Right lobe of liver (tissue), 6 donors: ENCODE measurements at places on chromosomes 6 and 20. TPM values are rescaled to one million over a fixed set of nuclear protein-coding genes. Genes with fewer than 3 reads are reported as not detected.

GRCh38 chr6:53347250-53347920, 1.4 kb downstream of the ELOVL5 start:
- no peak for DNase-seq
- H3K27me3 ChIP-seq: no peaks in the 10 kb centered on the region
- H3K36me3 ChIP-seq: no peaks in the 10 kb centered on the region
- H3K4me1 ChIP-seq: no peaks in the 10 kb centered on the region
- H3K4me3 ChIP-seq: peak overlapping the region; percentile 89
- H3K27ac ChIP-seq: peak overlapping the region; percentile 99

DNA sequence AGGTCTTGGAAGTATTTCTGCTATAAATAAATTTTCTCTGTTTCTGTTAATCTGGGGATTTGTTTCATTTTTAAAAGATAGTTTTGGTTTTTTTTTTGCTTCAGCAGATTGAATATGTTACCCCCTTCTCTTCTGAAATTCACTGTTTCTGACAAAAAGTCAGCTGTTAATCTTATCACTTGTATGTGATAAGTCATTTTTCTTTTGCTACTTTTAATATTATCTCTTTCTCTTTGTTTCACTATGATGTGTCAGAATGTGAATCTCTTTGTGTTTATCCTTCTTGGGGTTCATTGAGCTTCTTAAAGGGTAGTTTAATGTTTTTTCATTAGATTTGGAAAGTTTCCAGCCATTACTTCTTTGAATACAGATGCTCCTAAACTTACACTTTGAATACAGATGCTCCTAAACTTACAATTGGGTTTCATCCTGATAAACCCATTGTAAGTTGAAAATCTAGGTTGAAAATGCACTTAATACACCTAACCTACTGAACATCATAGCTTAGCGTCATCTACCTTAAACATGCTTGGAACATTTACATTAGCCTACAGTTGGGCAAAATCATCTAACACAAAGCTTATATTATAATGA, 154.2 kb upstream of the COL21A1 start:
- DNase-seq: no peak
- no peak overlapping the region for H3K27ac ChIP-seq
- no peaks in the 10 kb centered on the region for H3K27me3 ChIP-seq
- H3K36me3 ChIP-seq: no peaks in the 10 kb centered on the region
- no peaks in the 10 kb centered on the region for H3K4me1 ChIP-seq
- H3K4me3 ChIP-seq: no peak overlapping the region

DNA sequence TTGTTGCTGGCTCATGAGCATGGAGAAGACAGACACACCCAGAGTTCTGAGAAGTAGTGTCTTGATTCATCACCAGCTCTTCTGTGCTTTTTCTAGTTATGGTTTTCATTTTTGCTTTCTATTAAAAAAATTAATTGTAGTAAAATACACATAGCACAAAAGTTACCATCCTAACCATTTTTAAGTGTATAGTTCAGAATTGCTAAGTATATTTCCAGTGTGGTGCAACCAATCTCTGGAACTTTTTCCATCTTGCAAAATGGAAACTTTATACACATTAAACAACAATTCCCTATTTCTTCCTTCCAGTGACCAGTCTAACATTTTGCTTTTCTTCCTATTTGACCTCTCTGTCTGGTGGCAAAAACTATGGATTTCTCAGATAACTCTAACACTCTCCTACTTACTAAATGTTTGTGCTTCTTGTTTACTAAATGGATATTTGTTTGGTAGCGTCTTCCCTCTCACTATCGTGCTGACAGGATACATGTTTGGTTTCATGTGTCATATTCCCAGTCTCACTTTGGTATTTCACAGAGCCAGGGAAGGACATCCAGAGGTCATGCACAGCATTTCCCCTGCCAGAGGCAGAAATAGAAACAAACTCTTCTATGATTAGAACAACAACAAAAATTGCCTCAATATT, 40.6 kb downstream of the TXLNB start:
- no peak overlapping the region for H3K4me3 ChIP-seq
- no peaks in the 10 kb centered on the region for H3K36me3 ChIP-seq
- H3K4me1 ChIP-seq: no peaks in the 10 kb centered on the region
- H3K27me3 ChIP-seq: no peaks in the 10 kb centered on the region

- H3K4me1 ChIP-seq: no peaks in the 10 kb centered on the region
- no peaks in the 10 kb centered on the region for H3K27me3 ChIP-seq
- DNase-seq: no peak
- H3K4me3 ChIP-seq: no peak overlapping the region
Observed at GRCh38 chr6:107618672-107619071, 128.8 kb downstream of the SOBP start.

Gene DNPH1
- total RNA-seq: 104 TPM

DNA sequence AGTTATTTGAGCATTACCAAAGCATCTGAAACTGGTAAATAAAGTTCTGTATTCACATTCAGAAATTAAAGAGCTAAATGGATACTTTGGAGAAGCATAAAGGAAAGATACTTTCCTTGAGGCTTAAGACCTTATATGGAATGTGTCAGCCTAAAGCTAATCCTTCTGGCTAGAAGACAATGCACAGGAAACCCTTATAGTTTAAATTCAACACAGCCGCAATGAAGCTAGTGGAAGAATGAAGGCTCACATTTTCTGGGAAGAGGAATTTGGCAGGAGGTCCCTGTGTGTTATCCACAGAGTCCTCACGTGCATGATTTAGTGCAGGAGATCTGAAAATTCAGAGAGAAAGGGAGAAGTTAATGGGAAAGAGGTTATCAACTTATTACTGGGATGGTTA, 21.5 kb upstream of the CHD6 start:
- no peak for DNase-seq
- no peaks in the 10 kb centered on the region for H3K36me3 ChIP-seq
- no peaks in the 10 kb centered on the region for H3K4me1 ChIP-seq
- H3K27me3 ChIP-seq: no peaks in the 10 kb centered on the region
- no peak overlapping the region for H3K4me3 ChIP-seq

DNA sequence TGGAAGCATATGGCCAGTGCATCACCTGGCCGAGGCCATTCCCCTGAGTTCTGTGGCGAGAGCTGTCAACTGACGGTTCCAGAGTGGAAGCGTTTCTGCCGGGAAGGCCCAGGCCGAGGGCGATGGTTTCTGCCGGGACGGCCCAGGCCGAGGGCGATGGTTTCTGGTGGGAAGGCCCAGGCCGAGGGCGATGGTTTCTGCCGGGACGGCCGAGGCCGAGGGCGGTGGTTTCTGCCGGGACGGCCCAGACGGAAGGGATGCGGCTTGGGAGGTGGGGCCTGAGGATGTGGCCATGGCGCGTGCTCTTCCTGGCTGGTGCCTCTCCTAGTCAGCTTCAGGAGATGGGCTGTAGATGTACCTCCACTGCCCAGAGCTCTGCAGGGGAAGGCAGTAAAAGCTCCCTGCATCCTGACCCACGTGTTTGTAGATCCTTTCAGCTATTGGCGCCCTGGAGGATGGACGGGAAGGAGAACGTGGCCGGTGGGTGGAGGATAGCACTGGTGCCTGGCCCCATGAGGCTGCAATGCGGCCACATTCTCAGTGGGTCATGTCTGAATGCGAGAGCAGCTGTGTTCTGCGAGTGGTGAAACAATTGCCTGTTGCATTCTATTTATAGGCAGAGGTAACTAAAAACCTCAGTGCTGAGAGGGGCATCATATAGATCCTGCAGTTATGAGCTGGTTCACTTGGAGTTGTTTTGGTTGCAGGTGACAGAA, 12.8 kb downstream of the TPD52L2 start:
- no peaks in the 10 kb centered on the region for H3K4me1 ChIP-seq
- H3K27ac ChIP-seq: no peak overlapping the region
- peaks cover 9% of the 10 kb centered on the region for H3K36me3 ChIP-seq
- H3K27me3 ChIP-seq: no peaks in the 10 kb centered on the region

DNA sequence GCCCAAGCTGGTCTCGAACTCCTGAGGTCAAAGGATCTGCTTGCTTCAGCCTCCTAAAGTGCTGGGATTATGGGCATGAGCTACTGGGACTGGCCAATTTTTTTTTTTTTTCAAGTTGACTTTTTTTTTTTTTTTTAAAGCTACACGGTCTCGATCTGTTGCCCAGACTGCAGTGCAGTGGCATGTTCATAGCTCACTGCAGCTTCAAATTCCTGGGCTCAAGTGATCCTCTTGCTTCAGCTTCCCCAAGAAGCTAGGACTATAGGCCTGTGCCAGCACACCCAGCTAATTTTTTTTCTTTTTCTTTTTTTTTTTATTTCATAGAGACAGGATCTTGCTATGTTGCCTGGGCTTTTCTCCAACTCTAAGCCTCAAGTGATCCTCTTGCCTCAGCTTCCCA, 59.5 kb downstream of the NCOA3 start:
- H3K4me1 ChIP-seq: peaks cover 4% of the 10 kb centered on the region
- no peak overlapping the region for H3K4me3 ChIP-seq
- no peak overlapping the region for H3K27ac ChIP-seq
- DNase-seq: no peak
- no peaks in the 10 kb centered on the region for H3K27me3 ChIP-seq
- no peaks in the 10 kb centered on the region for H3K36me3 ChIP-seq

Gene CTAGE9
- total RNA-seq: not detected

DNA sequence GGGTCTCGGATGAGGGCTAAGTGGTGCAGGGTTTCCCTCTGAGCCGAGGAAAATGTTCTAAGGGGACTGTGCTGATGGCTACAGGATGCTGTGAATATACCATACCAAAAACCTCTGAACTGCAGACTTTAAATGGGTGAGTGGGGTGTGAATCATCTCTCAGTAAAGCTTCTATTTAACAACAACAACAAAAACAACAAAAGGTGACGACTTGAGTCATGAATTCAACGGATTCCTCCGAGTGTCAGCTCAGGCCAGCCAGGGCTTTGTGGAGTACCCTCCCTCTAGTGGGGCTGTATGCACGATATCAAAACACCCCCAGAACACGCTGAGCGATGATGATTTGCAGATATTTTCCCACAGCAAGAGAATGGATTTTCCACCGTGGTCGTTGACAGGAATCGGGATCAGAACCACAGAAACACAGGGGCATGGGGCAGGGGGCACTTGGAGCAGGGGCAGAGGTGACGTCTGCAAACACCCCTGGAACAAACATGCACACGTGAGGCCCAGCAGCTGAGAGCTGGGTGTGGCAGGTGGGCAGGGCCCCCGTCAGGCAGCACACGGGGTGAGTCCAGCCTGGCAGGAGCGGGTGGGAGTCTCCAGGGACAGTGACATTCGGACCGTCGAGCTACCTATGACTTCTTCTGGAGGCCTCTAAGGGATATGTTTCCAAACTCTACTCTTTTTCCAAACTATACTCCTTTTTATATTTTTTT, 38.6 kb downstream of the SLC2A4RG start:
- H3K4me3 ChIP-seq: no peak overlapping the region
- H3K36me3 ChIP-seq: no peaks in the 10 kb centered on the region
- H3K4me1 ChIP-seq: no peaks in the 10 kb centered on the region
- no peaks in the 10 kb centered on the region for H3K27me3 ChIP-seq
- no peak for DNase-seq
- no peak overlapping the region for H3K27ac ChIP-seq

- no peaks in the 10 kb centered on the region for H3K36me3 ChIP-seq
- no peak overlapping the region for H3K4me3 ChIP-seq
- no peaks in the 10 kb centered on the region for H3K27me3 ChIP-seq
- DNase-seq: no peak
- peak overlapping the region; percentile 22 for H3K27ac ChIP-seq
Observed at GRCh38 chr20:1337441-1337840, 8.5 kb upstream of the SDCBP2 start.

DNA sequence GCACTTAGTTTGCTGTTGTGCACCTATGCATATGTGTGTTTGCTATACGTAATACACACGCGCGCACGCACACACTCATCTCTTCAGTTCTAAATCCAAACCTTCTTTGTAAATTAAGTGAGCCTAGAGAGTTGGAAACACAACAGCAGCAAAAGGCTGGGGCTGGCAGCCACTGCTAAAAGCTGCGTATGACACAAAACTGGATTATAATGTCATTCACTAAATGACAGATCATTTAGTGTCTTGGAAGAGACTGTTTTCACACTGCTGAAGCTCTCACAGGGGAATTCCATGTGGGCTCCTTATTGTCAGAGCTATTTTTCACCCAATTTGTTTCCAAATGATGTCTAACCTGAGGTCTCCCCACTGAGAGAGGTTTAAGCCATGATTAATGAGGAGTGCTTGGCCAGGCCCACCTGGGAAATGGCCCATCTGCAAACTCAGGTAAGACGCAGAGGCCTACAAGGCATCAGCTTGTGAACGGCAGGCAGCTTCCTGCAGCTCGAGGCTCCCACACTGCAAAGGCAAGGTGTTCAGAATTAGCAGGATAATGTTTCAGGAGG, 94.2 kb downstream of the OLIG3 start:
- H3K4me1 ChIP-seq: no peaks in the 10 kb centered on the region
- DNase-seq: no peak
- no peaks in the 10 kb centered on the region for H3K27me3 ChIP-seq
- no peaks in the 10 kb centered on the region for H3K36me3 ChIP-seq
- H3K4me3 ChIP-seq: no peak overlapping the region
- H3K27ac ChIP-seq: no peak overlapping the region

Gene LAMA5
- 80.8 TPM for total RNA-seq

Gene CLPSL2
- total RNA-seq: not detected

DNA sequence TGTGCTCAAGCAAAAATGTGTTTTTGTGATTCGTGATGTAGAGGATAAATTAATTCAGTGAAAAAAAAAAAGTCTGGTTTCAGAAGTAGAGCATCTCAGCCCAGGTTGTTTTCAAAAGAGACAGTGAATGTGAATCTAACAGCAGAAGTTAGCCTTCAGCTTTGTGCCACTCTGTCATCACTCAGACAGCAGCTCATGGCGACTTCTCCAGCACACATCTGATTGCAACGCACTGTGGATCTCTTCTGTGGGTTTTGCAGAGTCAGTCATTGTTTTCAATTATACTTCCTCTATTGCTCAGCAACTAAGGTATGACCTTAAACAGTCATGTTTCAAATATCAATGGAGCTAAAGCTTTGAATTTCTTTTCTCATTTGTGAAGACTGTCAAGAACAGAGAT, 335.5 kb upstream of the POU3F2 start:
- no peaks in the 10 kb centered on the region for H3K27me3 ChIP-seq
- H3K4me1 ChIP-seq: no peaks in the 10 kb centered on the region
- H3K27ac ChIP-seq: no peak overlapping the region
- H3K4me3 ChIP-seq: no peak overlapping the region

DNA sequence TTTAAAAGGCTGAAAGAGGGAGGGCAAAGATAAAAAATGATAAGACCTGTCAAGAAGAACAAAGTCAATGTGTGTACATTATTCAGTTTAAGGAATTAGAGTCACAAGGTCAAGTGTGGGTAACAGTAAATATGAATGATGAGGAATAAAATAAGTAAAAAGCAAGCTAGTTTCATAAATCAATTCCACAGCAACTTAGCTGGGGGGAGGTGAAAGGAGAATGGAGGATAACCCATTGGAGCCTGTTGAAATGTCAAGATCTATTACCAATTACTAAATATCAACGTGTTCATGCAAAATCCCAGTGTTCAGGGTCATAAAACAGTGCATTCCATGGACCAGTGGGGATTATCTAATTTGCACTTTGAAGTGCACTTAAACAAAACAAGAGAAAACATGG, 242.9 kb downstream of the TBX18 start:
- no peaks in the 10 kb centered on the region for H3K27me3 ChIP-seq
- no peak overlapping the region for H3K4me3 ChIP-seq
- H3K4me1 ChIP-seq: no peaks in the 10 kb centered on the region
- H3K27ac ChIP-seq: no peak overlapping the region
